Naive B cell (primary cell): ENCODE measurements at places on chromosomes 5 and 9. TPM values are rescaled to one million over a fixed set of nuclear protein-coding genes. Genes with fewer than 3 reads are reported as not detected.

DNA sequence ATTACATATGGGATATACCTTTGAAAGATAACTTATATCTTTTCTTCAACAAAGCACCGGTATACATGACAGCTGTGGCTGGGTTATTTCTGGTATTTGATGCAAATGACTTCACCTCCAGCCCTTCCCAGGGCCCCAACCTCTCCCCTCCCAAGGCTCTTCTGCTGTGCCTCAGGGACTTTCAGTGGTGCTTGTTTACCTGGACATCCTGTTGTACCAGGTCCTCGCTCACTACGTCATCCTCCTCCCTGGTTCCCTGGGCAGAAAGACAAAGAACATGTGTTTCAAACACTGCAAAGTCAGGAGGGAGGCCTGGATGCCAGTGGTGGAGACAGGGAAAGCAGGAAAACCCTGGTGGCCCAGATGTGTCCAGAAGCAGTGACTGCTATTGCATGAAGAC is 23.4 kb downstream of the ANXA6 start:
- no peak for DNase-seq

GRCh38 chr9:99134893-99135341 is 30.0 kb downstream of the TGFBR1 start:
- DNase-seq, result no peak

- no peak for DNase-seq
Observed at GRCh38 chr5:67746103-67746502, 469.5 kb upstream of the PIK3R1 start.

DNA sequence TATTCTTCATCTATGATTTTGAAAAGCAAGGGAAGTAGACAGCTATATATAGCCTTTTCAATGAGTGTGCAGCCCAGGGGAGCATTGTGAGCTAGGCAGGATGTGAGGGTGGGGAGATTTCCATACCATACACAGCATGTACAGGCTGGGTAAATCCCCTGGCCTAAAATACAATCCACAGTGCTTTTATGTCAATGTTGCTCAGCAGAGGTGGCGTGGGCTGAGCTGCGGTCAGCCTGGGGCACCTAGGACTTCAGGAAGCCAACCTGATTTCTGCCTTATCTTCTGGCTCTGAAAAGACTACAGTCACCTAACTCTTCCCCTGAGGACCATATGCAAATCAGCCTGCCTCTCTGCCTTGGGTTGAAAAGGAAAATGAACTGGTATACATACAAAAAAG is 6.3 kb upstream of the GARIN3 start:
- DNase-seq, result peak; percentile 56

DNA sequence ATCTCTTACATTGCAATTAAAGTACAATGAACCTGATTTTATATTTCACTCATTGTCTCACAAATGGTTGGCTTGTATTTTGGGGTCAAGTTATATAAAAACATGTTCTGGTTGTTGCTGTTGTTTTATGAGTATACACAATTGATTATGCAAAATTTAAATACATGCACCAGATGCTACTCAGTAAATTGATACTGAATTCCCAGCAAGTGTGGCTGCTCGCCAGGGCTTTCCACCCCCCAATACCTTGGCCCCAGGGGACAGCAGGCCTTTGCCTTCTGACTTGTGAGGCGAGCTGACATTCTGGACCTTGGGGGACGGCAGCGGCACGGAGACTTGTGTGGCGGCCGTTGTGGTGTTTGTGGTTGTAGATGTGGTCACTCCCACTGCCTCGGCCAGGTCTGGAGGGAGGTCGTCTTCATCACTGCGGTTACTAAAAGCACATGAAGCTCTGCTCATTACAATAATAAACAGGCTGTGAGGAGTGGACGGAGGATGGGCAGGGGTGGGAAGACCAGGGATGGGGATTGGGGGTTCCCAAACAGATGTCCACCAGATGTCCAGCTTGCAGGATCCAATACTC is 27.0 kb upstream of the FRRS1L start:
- no peak for DNase-seq

GRCh38 chr9:132986114-132986513 is 7.6 kb downstream of the GFI1B start:
- no peak for DNase-seq

DNA sequence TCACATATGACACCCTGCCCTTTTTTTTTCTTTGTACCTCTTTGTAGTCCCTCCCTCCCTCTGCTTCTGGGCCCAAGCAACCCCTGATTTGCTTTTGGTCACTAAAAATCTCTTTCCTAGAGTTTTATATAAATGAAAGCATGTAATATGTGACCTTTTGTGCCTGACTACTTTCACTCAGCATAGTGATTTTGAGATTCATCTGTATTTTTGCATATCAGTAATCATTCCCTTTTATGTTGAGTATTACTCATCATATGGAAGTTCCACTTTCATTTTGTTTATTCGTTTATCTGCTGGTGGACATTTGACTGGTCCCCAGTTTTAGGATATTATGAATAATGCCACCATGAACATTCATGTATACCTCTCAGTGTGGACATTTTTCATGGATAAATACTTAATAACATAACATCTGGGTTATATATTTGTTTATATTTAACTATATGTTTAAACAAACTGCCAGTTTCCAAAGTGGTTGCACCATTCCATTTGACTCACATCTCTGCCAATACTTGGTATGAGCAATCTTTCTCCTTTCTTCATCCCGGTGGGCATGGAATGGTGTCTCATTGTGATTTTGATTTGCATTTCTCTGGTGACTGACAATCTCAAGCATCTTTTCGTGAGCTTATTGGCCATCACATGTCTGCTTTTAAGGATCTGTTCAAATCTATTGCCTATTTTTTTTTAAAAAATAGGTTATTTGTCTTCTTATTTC is 115.7 kb upstream of the S1PR3 start:
- no peak for DNase-seq

DNA sequence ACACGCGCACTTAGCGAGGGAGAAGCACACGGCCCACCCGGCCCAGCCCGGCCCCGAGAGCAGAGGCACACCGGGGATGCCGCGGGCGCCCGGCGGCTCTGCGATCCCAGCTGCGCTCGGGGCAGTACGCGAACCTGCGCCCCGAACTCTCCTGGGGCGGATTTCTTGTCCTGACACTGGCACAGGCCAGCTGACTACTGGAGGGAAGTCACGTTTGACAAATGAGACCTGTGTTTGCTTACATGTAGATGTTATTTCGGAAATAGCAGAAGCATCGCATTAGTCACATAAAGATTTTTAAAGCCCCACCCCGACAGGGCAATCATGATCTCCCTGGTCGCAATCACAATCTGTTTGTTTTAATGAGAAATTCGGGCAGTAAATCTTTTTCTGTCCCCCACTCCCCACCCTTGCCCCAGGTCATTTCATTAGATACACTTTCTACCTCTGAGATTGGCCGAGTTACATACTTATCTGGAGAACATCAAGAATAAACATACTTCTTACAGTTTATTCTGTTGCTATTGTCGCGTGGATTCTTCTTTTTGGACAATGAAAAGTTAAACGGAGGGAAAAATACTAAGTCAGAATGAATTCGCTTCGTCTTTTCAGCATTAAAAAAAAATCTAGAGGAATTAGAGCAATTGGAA is 518.9 kb downstream of the CTNND2 start:
- DNase-seq, result no peak

DNA sequence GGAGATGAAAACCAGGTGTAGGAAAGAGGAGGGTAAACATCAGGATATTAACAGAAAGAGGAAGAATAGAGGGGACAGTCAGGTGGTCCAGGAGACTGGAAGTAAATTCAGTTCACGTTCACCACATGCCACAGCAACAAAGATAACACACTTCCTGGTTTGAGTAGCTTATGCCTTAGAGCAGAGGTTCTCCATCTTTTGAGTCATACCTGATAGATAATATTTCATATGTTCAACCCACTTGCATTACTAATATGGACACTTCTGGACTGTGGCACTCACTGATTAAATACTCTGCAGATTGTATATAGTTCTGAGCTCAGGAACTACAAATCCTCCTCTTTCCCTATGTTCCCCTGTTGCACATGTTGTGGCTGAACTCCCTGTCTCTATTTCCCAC is 179.9 kb upstream of the NR3C1 start:
- DNase-seq, result no peak

DNA sequence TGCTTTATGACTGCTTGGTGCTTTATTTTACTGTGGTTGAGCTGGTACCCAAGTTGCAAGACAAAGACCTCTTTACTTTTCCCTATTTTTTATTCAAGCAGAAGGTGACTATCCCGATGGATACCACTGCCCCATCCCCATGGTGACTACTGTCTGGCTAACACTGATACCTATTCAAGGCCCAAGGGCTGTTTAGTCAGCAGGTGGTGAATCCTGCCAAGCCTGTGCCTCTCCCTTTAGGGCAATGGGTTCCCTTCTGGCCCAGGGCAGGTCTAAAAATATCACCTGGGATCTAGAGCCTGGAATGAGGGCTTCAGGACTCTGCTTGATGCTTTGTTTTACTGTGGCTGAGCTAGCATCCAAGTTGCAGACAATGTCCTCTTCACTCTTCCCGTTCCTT is 510.0 kb upstream of the GRAMD2B start:
- no peak for DNase-seq

GRCh38 chr5:159786901-159787691 is 129.2 kb upstream of the ADRA1B start:
- DNase-seq, result no peak

DNA sequence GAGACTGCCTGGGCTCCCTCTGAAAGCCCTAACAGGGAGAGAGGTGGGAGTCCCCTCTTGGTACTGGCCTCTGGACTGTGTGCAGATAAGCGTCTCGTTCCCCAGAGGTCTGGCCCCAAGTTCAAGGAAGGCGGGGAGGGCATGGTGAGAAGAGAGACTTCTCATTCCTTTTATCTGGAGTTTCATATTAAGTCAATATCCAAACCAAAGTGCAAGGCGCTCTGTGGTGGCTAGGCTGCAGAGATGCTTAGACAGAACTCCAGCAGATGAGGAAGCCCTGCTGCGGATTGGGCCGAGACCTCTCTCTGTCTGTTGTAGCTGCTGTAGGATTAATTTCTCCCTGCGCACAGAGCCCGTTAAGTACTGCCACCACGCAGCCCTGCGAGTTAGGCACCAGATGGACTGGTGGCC is 16.0 kb downstream of the MVB12B start:
- no peak for DNase-seq

- DNase-seq, result no peak
Observed at GRCh38 chr9:79880626-79881025, 308.9 kb downstream of the TLE4 start.

- DNase-seq, result no peak
Observed at GRCh38 chr5:168885324-168886120, 306.4 kb upstream of the PANK3 start.

- no peak for DNase-seq
Observed at GRCh38 chr5:74414228-74414627, 226.3 kb downstream of the ENC1 start.

GRCh38 chr5:123099514-123100151 is 10.6 kb downstream of the PRDM6 start:
- no peak for DNase-seq

DNA sequence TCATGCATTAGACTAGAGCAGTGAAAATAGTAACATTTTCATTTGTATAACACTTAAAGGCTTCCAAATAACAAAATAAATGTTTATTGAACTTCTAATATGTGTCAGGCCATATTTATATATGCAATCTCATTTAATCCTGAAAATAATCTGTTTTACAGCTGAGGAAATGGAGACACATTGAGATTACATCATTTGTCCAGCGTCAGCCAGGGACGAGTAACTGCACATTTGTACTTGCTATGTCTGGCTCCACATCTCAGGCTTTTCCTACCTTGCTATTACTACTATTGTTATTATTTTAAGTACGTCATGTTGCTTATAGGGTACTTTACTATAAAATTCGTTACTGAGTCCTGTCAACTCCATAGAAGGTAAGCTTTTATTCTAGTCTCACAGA is 3.8 kb upstream of the C9 start:
- no peak for DNase-seq

DNA sequence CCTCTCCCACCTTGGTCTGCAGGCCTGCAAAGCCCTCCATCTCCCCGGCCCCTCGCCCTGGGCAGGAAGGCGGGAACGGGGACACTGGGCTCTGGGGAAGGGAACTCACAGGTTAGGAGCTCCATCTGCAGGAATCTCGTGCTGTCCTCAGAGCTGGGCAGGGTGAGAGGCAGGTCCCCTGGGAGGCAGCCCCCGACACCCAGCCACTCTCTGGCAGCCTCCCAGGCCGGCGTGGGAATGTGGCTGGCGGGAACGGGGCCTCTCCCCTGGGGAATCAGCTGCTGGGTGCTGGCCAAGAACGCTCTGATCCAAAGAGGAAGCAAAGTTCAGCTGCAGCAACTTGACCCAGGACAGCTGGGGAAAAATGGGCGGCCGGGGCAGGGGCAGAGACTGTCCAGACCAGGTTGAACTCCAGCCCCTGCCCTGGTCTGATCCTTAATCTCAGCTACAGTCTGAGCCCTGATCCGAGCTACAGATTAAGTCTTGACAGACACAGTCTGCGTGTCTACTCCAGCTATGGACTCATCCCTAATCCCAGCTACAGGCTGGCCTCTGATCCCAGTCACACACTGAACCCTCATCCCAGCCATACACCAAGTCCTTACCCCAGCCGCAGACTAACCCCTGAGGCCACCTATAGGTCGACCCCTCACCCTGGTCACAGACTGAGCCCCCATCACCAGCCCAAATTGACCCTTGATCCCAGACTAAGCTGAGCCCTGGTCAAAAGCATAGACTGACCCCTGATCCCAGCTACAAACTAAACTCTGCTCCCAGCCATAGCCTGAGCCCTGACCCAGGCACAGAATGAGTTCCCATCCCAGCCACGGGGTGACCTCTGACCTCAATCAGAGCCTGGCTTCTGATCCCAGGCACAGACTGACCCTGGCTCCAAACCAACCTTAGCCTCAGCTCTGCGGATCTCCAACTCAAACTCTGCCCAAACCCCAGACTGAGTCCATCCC is 37.3 kb upstream of the EGFL7 start:
- no peak for DNase-seq

- DNase-seq, result no peak
Observed at GRCh38 chr9:69174616-69175463, 763 bp downstream of the TJP2 start.

DNA sequence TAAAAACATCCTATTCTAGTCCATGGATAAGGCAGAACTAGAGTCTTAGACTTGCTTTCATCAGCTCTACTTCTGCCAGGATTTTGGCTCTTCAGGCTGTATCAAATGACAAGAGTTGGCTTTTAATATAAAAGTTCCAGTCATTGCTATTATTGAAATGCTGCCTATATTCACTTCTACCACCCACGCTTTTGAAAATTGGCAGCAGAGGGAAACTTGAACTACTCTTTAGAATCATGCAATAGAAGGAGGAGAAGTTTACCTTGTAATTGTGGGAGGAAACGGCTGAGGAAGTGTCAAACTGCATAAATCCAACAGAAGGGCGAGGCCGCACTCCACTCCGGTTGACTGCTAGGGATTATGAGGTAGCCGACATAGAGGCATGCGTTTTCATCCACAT is 122.6 kb upstream of the BASP1 start:
- no peak for DNase-seq

The SOX30 gene
- polyA plus RNA-seq, result 0.88 TPM

The OSMR gene
- 0.07 TPM for polyA plus RNA-seq

The CORO2A gene
- 2.3 TPM for polyA plus RNA-seq

The PCDHGA7 gene
- not detected for polyA plus RNA-seq
